Activated CD8-positive, alpha-beta memory T cell treated with anti-CD3 and anti-CD28 coated beads, Interleukin-2, amount 50 U/mL, for 4 hours (primary cell): ENCODE measurements at places on chromosomes 3 and 15.
A peak's percentile ranks its signal among the peaks of the same experiment; 100 is the strongest.

- DNase-seq: no peak
Measured at GRCh38 chr3:178238179-178238578, 298.1 kb upstream of the KCNMB2 start.

DNA sequence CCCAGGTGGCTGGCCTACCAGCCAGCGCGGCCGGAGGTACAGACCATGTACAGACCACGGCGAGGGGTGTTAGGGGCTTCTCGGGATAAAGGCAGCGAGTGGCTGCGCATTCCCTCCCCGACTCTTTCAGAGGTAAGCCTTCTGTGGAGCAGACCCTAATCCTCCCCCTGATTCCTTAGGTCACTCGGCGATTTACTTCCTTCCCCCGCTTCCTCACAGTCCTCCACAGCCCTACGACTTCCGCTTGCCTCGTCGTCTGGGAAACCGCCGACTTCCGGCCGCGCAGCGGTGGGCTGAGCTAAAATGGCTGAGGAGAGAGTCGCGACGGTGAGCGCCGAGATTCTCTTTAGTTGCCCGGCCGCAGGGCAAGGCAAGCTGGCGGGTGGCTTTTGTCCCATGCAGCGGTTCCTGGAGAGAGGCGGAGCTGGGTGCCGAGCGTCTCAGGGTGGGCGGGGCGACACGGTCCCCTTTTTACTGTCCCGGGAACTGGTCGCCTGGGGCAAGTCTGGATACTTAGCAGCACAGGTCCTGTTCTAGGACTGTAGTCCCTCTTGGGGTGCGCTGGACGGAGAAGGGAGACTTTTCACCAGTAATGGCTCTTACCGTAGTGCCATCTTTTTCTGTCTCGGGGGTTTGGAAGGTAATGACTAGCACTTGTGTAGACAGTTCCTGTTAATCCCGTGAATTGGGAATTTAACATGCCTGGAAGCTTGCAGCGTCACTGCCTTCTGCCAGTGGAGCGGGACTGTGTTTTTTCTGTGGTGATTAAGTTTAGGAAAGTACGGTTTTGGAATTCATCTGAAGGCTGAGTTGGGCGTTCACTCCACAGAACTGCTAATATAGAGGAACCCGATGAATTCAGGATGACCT is at the start of the genes BBS4 and HIGD2B:
TSS of gene BBS4 (plus strand) at position 283 of the 870 bp plus-strand sequence. CDS start at position 304, 21 bp downstream.
TSS of gene HIGD2B (minus strand) at position 258 of the 870 bp plus-strand sequence. CDS start 9,808 bp downstream, outside the sequence.
- DNase-seq: peak; percentile 83

DNA sequence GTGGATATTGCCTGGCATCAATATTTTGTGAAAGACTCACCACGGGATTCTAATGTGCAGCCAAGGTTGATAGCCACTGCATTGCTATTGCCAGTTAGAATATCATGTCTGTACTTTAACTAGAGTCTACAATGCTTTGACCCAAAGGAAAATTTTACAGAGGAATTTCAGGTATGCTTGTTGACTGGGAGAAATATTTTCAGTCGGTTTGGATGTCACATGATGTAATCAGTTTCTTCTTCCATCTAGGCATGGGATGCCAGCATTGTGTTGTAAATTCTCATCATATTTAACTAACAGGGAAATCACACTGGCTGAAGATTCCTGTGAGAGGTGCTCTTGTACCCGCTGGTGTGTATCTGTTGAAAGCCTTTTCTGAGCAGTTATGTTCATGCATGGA is 508.9 kb upstream of the ADAMTS9 start:
- no peak for DNase-seq

DNA sequence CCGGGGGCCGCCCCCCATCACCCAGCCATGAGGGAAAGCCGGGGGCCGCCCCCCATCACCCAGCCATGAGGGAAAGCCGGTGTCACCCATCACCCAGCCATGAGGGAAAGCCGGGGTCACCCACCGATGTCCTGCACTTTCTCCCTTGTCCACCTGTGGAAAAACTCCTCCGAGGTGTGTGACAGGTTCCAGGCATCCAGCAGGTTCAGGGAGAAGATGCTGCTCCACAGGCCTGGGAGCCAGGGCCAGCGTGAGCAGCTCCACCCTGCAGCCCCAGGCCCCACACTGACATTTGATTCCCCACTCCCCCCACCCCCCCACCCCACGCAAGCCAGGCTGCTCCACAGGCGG is 15.5 kb upstream of the EHD4 start:
- no peak for DNase-seq

DNA sequence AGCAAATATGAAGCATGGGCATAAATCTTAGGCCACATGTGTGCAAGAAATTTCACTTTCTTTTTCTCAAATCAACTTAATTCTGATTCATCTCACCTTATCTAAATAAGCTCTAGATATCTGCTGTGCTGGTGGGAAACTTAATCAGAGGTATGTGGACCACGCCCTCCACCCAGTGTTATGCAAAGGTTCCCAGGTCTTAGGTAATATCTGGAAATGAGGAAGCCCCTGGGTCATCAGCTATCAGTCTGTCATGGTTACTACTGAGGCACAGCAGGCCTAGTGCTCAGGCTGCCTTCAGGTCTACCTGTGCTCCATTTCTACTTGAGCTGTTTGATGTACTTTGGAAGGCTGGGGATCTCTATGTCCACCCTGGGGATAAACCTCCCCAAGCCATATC is 134.4 kb upstream of the KCNH8 start:
- DNase-seq: no peak

DNA sequence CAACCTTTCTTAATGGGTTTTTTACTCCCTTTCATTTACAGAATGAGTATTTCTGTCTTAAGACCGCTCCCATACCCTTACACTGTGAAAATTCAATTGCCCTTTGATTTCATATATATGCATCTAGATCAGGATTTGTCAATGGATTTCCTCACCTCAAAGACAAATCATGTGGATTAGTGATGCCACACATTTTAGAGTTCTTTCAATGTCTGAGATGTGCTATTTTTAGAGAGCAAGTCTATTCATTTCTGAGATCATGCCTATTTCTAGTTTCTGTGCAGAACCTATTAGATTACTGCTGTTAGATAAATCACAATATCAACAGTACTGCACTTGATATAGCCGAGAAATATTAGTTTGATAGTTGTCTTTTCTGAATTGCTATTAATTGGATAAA is 137.3 kb downstream of the GABRB3 start:
- no peak for DNase-seq

- no peak for DNase-seq
Measured at GRCh38 chr15:62625429-62626033, 417.0 kb upstream of the TPM1 start.

DNA sequence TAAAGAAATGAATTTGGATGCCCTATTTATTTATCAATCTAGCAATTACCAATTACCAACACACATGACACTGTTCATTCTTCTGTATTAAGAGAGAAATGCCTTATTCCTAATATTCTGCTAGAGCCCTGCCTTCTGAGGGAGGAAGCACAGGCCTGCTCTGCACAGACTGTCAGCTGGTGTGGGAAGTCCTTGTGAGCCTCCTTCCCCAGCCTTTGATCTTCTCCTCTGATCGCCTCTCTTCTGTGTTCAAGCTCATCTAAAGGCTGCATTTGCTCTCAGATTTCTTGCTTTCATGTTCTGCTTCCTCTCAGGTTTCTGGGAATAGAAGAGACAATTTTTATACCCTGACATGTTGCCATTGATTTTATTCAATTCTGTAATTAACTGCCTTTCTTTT is 290.6 kb upstream of the UMPS start:
- DNase-seq: no peak

DNA sequence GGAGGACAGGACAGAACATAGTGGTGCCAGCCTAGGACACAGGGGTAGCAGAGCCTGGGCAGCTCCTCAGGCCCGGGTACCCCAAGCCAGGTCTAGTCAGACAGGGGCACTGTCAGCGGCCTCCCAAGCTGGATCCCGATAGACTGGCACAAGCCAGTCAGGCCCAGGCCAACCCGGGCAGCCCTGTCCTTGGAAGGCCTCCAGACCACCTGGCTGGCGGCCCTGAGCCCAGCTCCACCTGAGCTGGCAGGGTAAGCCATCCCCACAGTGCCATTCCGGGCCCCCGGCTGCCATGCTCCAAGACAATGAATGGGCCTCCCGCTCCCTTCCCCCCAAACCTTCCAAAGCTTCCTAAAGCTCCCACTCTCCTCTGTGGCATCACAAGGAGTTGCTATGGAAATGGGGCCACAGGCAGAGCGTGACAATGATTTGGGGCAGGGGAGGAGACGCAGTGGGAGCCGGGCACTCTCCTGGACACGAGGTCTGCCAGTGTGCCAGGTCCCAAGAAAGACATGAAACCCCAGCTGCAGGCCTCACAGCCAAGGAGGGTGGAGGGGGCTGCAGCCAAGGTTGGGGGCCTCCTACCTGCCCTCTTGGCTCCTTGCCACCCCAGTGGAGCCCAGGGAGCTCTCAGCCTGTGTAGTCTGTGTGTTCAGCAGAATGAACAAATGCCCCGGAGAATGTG is 165.6 kb upstream of the LINGO1 start:
- no peak for DNase-seq

DNA sequence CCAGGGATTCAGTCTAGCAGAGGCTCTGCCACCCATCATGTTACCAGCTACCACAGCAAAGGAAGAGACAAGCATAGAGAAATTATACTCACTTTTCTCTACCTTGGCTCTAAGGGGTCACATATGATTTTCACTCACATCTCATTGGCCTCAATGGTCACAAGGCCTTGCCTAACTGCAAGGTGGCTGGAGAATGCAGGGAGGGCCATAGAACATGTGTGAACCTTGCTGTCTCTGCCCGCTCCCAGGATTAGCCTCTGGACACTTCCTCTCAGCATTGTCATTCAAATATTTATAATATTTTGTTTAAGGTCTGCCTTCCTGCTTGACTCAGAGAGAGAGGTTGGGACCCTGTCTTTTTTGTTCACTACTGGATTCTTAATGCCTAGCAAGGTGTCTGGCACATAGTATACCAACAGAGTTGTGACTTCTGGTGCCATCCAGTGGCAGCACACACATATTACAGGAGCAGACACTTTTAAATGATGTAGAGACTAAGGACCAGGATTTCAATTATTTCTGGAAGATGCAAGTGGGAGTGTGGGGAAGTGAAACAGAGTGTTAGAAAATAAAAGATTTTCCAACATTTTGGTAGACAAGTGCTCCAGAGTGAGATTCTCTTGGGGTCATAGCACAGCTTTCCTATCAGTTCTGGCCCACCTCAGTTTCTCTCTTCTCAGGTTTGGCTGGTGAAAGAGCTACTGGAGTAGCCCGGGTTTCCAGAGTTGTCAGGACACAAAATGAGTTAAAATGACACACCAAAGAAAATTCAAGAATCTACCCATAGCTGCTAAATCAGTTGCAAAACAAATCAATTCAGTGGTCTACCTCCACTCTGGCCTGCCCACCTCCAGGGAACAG is 119.0 kb upstream of the RASGRP1 start:
- DNase-seq: peak; percentile 77

DNA sequence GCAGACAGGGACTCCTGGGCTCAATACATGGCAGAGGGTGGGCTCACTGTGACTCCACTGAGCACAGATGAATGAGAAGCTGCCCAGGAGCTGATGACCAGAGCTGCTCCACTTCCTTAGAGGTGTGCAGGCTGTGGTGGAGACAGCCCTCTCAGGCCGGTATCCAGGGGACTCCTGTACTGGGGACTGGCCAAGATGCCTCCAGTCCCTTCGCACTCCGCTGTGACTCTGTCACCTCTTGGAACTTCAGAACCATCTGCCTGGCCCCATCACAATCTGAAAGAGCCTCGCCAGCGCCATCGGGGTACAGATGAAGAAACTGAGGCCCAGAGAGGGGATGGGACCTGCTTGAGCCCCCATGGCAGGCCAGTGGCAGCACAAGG is 111.2 kb downstream of the ETFA start:
- peak; percentile 5 for DNase-seq

DNA sequence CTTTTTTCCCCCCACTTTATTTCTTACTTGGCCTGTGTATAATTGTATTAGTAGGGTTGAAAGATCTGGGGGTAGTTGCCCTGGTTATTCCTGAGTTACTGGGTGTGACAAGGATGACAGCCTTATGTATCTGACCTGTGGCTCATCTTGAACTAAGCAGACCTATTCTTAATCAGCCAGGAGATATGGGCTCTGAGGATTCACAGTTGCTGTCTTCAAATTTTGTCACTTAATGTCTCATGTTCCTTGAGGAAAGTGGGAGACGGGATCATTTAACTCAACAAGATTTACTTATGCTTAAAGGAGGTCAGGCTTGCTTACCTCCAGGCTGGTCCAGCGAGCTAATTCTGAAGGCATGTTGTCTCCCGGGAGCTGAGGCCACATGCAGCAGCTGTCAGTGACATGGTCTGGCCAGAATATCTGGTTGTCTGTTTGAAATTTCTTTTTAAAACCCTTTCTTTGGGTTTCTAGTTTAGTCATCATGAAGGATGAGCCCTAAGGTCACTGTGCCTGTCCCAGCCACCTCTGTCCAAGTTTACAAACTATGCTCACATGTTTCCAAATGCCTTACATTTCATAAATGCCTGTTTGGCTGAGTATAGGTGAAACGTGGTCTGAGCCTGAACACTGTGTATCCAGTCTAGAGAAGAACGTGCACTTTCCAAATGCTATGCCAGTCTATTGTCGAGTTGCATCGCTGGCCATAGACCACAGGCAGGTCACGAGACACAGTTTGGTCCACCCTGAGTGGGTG is 26.8 kb downstream of the LRTM1 start:
- no peak for DNase-seq

DNA sequence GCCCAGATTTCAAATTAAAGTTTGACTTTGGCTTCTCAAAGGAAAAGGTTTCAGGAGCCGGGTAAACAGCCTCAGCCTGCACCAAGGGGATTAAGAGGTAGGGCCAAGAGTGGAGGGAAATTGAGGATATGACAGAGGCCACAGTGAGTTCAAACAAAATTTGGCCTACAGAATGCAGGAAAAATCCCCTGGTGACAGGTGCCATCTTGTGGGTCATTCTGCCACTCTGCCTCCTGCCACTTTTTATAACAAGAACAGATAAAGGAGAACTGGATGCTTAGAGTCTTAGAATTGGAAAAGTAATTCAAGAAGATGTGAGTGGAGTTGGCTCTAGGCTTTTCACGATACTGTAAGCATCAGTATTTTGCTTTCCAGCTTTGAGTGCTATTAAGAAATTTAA is 253.2 kb downstream of the NR2F2 start:
- no peak for DNase-seq

DNA sequence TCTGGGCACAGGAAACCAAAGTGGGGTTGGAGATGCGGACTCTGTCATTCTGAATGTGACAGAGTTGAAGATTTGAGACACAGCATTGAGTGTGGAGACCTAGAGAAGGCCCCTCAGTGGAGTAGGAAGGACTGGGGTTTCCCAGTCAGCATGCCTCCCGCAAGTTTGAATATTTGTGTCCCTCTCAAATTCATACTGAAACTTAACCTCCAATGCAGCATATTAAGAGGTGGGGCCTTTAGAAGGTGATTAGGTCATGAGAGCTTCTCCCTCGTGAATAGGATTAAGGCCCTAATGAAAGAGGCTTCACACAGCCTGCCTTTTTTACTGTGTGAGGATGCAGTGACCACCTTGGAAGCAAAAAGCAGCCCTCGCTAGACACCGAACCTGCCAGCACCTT is 8.0 kb downstream of the HDDC3 start:
- DNase-seq: no peak
